ENCODE measurements at places on chromosomes 4 and X. TPM values are rescaled to one million over a fixed set of nuclear protein-coding genes. Genes with fewer than 3 reads are reported as not detected.

The UGT2B7 gene
- 0.15 TPM for total RNA-seq

The H2BW2 gene
- not detected for total RNA-seq

The KDR gene
- 0.10 TPM for total RNA-seq

The C1QTNF7 gene
- total RNA-seq: not detected

The RPS6KA6 gene
- total RNA-seq: 4.5 TPM

The CSAG3 gene
- not detected for total RNA-seq

The BLTP1 gene
- total RNA-seq: 9.1 TPM

The GPRASP1 gene
- total RNA-seq: 0.22 TPM

The PPARGC1A gene
- 0.28 TPM for total RNA-seq

The TFE3 gene
- total RNA-seq: 39.9 TPM

The GPR82 gene
- not detected for total RNA-seq

The GAGE12H gene
- total RNA-seq: not detected

The GYPA gene
- not detected for total RNA-seq

The MAGEA11 gene
- total RNA-seq: not detected

The ADH1B gene
- not detected for total RNA-seq

The ALAS2 gene
- not detected for total RNA-seq

The CENPVL1 gene
- total RNA-seq: not detected

The PCDH11X gene
- not detected for total RNA-seq

The FGFBP2 gene
- total RNA-seq: 0.13 TPM

The CT47B1 gene
- total RNA-seq: not detected

The TRMT44 gene
- 9.4 TPM for total RNA-seq

The TEX13D gene
- not detected for total RNA-seq
